ENCODE measurements at places on chromosomes 12 and 14. TPM values are rescaled to one million over a fixed set of nuclear protein-coding genes. Genes with fewer than 3 reads are reported as not detected.

DNA sequence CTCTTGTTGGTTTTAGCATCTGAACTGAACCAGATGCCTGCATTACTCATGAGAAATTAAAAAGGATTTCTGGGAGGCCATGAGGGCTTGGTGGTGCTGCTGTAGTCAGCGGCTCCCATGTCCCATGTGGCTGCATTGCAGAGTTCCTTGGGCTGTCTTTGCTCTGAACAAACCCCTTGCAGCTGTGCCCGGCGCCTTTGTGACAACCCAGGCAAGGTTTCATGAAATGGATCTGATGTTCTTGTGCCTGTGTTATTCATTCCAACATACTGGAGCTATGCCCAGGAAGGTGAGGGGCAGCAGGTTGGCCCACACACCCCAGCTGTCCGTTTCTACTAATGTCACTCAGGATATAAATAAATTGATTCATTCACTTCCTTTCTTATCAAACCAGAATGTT lies 40.8 kb downstream of the TGFB3 start:
- DNase-seq = no peak

DNA sequence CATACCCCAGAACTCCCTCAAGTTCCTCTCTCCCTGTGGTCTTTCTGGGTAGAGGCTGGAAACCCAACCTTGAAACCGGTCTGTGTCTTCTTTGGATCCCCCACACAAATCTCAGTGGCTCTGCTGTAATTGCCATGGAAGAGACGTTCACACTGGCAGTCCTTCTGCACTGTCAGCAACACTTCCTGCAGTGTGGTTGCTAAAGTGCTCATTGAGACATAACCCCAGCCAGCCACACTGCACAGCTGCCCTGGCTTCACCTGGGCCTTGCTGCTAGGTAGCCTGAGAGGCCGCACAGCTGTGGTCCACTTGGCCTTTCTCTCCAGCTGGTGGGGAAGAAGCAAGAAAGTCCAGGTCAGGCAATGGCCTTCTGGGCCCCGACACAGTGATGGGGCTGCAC lies 2.4 kb downstream of the GZMH start:
- no peak for DNase-seq

DNA sequence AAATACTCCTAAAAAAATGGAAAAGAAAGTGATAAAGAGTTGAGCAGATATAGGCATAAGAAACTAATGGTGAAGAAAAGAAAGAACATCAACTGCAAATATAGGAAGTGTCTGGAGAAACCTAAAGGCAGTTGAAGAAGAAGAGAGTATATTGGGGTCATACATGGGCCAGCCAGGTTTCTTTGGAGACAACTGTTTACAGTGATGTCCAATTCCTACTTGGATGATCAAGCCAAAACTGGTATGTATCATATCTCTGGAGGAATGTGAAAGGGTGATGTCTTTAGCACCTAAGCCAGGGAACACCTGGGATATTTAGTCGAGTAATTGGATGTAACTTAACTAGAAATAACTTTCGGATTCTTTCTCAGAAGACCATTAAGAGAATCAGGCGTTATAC lies 129.3 kb upstream of the FLRT2 start:
- peak; percentile 58 for DNase-seq

DNA sequence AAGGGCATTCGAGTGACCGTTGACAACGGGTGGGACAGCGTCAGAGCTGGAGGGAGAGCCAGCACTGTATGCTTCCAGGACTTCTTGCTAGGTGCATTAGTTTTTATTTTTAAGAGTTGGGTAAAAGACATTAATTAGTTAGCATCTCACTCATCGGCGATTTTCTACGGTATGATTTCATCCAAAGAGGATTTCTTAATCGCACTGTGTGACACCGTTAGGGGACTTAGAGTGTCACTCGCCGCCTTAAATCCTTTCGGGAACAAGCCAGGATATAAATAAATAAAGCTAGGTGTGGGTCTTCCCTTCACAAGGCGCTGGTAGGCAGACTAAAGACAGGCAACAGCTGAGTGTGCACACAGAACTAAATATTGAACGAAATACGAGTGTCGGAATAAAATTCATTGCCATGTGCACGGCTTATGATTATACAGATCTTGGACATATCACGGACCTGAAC lies 869 bp upstream of the NOVA1 start:
- DNase-seq = no peak

The TIMM9 gene
- 103 TPM for polyA plus RNA-seq

The SLC6A12 gene
- 0.75 TPM for polyA plus RNA-seq

DNA sequence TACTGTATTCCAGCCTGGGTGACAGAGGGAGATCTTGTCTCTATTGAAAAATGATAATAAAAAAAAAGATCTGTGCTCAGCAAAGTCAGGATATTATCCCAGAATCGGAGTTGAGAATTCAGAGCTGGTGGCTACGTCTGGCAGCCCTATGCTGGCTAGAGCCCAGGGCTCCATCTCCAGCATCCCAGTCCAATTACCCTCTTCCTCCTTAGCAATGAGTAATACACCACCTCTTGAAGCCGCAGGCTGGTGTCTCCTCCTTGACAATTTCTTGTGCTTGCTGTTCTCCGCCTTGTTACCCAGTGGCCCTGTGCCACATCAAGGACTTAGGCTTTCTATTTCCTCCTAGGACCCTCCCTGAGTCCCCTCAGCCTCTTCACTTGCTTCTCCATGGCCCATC lies 38.4 kb upstream of the DDX11 start:
- DNase-seq = no peak

DNA sequence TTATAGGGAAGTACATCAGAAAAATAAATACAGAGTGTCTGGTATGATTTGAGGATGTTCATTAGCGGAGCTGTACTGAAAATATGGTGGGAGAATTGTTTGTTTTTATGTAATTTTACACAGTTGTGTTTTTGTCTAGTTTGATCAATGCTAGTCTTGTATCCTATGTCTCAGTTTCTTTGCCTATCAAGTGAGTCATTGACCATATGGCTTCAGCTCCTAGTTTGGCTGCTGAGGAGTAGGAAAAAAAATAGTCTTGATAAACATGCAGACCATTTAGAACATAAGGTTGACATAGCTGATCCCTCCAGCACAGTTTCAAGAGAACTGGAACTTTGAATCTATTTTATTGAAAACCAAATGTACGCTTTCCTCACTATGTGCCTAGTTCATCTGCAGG lies 1292.1 kb upstream of the FLRT2 start:
- no peak for DNase-seq

- DNase-seq = no peak
These were observed 41.6 kb downstream of the ATXN2 start for GRCh38 chr12:111557271-111558106.

DNA sequence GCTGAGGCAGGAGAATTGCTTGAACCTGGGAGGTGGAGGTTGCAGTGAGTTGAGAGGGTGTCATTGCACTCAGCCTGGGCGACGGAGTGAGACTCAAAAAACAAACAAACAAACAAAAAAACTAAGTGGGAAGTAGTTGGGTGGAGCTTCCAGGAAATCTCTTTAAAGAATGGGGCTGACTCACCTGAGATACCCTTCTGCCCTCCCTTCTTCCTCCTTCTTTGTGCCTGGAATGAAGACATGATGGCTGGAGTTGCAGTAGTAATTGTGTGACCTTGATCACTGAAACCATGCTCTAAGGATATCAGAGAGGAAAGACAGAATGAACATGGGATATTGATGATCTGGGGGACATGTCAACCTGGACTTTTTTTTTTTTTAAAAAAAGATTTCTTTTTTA lies 87.6 kb upstream of the MED13L start:
- no peak for DNase-seq

The PTMS gene
- 551 TPM for polyA plus RNA-seq

GRCh38 chr14:73381380-73382013 lies 76.8 kb downstream of the NUMB start:
- DNase-seq = no peak
